NCI-H187 (cell line): ENCODE measurements at places on chromosomes 2 and 18.

DNA sequence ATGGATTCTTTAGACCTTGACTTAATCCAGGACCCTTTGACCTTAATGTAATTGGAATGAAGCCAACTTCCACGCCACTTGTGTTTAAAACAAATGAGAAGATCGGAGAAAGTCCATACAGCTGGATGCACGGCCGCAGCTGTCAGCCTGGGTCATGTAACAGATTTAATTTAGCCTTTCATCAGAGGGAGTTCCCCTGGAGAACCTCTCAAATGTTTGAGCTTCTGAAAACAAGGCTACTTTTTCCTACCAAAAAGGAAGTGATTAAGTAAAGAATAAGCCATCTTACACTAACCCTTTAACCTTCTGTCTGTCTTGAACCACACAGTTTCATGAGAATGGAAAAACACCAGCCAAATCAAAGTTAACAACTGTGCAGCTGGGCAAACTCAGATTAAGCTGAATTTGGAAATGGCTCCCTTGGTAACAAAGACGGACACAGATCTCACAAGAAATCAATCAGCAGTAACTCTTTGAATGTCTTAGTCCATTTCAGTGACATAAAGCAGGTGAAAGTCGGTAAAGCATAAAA lies 103.6 kb downstream of the DOCK10 start:
- no peak for DNase-seq

DNA sequence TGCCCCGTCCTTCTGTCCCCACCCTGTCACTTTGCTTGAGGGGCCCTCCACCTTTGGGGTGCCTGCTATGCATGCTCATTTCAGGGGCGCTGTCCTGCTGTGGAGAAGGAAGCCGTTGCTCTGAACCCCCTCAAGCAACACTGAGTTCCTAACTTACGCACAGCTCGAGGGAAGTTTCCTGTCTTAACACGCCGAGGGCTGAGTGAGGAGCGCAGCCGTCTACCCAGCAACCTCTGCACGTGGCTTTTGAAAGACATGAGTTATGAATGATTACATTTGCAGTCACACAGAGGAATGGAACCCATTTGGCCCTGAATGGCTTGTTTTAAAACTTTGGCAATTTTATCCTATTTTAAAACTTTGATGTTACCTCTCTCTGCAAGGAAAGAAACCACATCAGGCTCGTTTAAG lies 14.0 kb downstream of the RAMP1 start:
- DNase-seq, result no peak

GRCh38 chr2:46719487-46719886 lies 196.1 kb downstream of the MCFD2 start:
- DNase-seq, result no peak

- no peak for DNase-seq
Measured at GRCh38 chr18:73954268-73954667, 193.4 kb downstream of the FBXO15 start.

DNA sequence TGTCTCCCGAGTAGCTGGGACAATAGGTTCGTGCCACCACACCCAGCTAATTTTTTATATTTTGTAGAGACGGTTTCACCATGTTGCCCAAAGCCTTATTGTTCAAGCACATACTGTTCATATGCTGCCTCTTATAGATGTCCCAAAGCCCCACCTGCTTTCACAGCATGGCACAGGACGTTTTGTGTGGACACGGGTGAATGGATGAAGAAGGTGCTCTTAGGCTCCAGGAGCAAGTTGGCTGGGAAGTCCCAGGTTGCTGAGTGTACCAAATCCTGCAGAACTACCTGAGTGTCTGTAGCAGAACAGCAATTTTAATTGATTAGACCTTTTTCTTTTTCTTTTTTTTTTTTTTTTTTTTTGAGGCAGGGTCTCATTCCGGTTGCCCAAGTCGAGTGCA lies 10.5 kb upstream of the SAG start:
- DNase-seq, result no peak

DNA sequence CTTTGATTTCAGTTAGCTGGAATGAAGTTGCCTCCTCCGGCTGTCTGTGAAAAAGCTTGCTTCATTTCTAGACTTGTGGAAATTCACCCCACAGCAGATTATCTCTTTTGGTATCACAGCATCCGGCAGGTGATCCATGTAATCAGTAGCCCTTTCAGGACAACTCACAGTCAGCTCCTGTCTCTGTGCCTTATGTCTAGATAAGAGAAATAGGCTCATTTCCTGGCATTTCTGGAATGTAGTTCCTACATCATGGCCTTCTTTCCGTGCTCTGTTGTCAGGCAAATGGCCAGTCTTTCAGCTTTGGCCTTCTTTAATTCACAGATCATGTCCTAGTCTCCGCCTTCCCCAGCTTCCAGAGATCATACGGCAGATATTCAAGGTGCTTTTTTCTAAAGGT lies 455.4 kb downstream of the NUP35 start:
- DNase-seq, result no peak

- DNase-seq, result no peak
Measured at GRCh38 chr2:105325389-105325963, 4.1 kb downstream of the TGFBRAP1 start.

DNA sequence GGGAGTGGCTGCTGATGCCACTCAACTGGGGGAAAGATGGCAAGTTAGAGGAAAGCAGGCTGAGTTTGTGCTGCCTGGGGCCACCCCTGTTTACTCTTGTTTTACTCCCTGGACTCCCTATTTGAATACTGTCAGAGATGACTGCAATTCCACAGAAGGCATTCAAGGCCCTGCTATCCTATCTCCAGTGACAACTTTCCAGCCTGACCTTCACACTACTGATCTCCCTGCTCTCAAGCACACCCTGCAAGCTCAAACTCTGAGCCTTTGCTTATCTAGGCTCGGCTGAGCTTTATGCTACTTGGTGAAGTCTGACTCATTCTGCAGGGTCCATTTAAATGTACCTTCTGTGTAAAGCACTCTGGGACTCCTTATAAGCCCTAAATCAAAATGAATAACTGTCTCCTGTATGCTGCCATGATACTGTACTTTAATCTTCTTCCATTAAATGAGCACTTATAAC lies 39.3 kb upstream of the DSG1 start:
- no peak for DNase-seq

DNA sequence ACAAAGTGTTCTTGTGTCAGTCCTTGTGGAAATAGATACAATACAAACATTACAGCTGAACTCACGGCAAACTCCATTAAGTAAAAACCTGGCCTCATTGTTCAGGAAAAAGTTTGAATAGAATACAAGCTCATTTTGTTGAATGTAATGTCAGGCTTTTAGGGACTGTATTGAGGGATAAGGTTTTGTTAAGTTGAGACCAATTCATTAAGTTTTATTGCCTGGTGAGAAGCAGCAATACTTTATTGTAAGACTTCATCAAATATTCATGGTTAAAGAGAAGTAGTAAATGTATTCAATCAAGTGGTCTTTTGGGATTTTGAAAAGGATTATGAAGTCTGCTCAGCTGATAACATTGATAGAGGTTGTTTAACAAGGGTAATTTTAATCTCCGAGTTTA lies 35.4 kb upstream of the METAP1D start:
- no peak for DNase-seq

- no peak for DNase-seq
Measured at GRCh38 chr2:218516614-218517013, 51.5 kb downstream of the USP37 start.

DNA sequence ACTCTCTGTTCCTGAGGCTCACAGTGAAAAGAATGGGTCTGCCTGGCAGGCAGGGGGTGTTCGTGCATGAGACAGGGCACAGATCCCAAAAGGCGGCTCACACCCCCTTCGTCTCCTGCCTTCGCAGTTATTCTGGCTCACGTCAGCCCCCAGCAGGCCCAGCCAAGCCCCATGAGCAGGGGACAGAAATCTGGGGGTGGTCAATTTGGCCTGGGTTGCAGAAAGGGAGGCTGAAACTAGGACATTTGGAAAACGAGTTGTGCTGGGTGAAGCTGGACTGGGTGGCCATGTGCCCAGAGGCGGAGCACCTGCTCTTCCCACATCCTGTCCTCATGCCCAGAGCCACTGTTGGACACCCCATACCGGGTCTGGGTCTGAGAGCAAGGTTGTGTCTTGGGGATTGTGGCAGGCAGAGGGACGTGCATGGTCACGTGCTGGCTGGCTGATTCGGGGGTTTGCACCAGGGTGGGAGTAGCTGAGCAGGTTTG lies 99.0 kb upstream of the MCFD2 start:
- no peak for DNase-seq

DNA sequence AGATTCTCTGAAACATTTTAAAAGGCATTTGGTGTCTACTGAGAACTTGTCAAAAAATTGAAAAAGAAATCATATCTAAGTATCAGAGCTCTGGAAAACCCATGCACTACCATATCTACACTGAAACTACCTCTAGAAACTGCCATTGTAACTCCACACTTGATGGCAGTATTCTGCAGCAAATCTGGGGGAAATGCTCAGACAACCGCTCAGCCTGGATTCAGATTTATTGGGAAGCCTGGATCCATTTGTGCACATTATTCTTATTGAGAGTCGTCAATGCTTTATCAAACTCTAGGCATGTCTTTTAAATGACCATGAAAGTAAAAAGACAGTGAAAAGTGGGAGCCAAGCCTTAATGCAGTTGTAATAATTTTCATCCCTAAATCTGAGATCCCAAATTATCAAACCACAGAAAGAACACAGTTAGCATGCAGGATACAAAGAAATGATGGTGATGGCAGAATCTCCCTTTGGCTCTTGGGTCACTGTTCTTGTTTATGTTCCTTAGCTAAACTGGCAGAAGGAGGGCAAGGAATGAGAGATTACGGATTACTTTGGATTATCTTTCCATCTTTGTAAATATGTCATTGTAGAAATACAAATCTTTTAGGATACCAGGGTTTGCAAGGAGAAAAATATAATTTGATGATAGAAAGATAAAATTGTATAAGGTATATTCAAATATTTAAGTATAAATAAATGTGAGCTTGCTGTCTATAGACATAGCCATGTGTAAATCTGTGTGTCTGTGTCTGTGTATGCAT lies 512.1 kb upstream of the SYT4 start:
- no peak for DNase-seq

DNA sequence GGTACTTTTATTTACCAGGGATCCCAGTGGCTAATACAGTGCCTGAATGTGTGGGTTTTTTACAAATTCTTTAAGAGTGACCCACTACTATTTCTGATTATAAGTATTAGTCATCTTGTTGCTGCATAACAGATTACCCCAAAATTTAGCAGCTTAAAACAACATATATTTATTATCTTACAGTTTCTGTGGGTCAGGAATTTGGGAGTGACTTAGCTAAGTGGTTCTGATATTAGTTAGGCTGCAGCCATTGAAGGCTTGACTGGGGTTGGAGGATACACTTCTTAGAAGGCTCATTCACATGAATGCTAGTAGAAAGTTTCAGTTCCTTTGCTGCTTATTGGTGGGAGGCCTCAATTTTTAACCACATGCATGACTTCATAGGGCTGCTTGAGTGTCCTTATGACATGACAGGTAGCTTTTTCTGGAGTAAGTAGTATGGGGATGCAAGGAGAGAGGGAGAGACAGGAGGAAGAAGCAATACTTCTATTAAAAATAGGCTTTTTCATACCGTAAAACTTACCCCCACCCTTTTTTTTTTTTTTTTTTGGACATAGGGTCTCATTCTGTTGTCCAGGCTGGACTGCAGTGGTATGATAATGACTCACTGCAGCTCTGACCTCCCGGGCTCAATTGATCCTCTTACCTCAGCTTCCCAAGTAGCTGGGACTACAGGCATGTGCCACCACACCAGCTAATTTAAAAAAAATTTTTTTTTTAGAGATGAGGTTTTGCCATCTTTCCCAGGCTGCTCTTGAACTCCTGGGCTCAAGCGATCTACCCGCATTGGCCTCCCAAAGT lies 13.3 kb upstream of the POLE4 start:
- no peak for DNase-seq

- no peak for DNase-seq
Measured at GRCh38 chr2:64852771-64853241, 136.4 kb upstream of the SLC1A4 start.

DNA sequence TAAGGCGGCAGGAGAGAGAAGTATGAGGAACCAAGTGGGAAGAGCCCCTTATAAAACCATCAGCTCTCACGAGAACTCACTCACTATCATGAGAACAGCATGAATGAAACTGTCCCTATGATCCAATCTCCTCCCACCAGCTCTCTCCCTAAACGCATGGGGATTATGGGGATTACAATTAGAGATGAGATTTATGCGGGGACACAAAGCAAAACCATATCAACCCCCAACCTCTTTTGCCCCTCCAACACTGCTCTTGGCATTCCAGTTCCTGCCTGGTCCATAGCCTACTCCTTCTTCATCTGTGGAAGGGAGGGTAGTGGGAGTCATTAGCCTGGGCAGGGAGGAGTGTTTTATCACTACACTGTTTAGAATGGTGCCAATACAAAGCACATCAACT lies 1.4 kb upstream of the EHD3 start:
- no peak for DNase-seq

DNA sequence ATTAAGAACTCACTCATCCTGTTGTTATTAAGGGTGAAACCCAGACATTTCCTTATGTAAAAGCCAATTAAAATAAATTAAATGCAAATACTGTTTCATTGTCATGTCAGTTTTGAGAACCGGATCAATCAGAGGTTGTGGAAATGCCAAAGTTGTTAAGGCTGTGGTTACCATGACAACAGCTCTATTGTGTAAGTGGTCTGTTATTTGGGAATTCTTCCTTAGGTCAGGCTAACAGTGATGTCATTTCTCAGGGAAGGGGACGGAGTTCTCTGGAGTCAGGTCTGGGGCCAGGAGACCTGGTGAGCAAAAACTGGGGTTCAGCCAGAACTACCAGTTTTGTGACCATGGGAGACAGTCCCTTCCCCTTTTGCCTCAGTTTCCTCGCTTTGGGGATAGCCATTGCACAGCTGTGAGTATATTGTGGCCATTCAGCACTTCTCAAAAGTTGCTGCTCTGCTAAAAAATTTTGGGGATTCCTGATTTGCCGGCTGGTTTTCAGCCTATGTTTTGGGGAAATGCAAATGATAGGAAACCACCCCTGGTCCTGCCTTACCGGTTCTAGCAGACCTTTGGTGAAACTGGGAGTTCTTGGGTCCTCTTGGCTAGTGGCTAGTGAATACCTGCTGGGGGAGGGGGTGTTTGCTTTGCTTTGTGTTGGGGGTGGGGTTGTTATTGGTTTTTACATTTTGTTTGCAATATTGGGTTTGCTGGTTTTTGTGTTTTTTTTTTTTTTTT lies 21.6 kb downstream of the HPCAL1 start:
- no peak for DNase-seq

DNA sequence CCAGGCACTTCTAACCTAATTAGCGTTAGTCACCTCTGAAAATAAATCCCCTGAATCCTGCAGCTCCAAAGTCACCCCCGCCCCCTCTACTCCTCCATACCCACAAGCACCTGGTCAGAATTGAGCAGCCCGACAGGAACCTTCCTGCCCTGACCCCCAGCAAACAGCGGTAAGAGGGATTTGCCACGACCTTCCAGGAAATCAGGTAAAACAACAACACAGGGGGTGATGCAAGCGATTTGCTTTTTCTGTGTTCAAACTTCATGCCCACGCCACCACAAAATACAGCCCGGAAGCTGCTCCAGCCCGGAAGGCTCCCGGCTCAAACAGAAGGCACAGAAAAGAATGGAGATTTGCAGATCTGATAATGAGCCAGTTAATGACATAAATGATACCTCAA lies 367.1 kb downstream of the GPD2 start:
- no peak for DNase-seq
